ENCODE measurements at places on chromosomes 12 and 14.

DNA sequence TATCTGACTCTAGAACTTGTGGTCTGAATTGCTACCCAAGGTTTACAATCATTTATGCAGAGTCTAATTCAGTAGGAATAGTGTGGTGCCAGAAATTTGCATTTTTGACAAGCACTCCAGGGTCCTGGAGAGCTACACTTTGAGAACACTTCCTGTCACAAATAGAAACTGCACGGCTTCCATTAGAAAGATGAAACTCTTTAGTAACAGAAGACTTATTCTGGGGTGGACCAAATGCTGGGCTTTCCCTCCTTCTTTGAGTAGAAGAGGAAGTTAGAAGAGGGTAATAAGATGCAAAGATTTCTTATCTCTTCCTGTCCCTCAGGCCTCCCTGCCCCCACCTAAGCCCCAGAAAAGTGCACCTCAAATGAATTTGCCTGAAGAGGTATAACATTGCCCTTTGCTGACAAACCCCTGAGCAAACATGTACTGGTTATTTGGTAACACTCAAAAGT is 28.4 kb downstream of the DGLUCY start:
- no peak for DNase-seq

GRCh38 chr12:51529651-51529970 is 61.4 kb upstream of the SCN8A start:
- DNase-seq = no peak

DNA sequence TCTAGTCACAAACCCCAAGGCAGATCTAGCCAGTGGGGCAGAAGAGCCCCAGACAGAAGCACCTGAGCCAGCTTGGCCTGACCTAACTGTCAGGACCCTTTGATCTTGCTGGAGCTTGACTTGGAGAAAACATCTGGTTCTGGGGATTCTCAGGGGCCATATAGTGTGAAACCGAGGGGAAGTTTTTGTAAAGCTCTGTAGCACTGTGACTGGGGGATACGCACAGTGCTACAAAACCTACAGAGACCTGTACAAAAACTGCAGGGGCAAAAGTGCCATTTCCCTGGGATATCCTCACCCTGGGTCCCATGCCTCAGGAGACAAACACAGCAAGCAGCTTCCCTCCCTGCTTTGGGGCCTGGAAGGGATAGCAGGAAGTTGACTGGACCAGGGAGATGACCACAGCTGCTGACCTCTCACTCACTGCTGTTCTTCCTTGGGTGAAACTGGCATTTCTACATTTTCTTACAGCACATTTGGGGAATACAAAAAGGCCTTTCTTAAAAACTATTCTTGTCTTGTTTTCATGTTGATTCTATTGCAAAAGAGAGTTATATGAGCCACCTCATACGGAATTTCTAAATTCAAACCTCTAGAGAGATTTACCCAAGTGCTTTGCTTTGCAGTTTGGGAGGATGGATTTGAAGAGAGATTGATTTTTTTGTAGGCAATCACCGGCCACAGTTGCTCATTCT is 140.0 kb downstream of the DAD1 start:
- no peak for DNase-seq

DNA sequence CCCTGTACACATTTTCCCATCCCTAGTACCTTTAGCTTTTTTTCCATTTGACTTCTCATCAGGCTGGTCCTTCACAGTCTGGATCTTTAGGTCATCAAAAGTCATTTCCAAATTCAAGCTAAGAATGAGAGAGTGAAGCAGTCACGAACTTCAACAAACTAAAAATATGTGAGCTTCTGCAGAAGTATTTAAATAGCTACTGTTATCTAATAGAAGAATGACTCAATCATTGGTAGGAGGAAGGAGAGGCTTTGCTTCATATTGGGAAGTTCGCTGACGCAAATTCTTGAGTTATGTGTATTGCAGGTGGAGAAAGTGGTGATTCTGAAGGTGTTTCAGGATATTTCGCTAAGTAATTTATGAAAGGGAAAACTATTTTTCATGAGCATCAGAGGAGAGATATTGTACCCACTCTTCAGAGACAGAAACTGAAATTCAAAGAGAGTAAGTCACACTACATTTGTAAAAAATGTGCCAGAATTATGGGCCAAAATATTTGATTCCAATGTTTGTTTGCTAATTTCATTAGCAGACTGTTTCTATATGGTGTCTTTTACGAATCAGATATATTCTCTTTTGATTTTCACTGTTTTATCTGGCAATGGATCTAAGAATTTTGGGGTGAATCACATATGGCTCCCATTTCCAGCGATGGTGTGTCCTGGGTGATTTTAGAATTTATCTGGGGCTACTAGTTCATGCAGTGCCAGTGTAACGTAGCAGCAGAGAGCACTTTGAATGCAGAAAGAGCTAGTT is at the start of gene OLR1:
OLR1 (minus strand) TSS at position 160 of the 756 bp plus-strand sequence; CDS start at position 105, 55 bp downstream.
- DNase-seq = no peak

DNA sequence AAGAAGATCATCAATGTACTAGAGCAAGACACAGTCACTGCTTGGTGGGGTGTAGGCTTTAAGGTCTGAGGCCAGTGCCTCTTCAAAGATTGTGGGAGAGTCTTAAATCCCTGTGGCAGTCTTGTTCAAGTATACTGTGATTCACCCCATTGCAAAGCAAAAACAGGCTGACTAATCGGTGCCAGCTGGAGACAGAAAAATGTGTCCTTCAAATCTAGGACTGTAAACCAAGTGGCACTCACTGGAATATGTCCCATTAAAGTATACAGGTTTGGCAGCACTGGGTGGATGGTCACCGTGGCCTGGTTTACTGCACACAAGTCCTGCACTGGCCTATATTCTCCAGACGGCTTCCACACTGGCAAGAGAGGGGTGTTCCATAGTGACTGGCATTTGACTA is 1315.3 kb downstream of the TMEM121 start:
- no peak for DNase-seq

- DNase-seq = peak; percentile 36
Observed at GRCh38 chr12:25200703-25201102, 5.7 kb downstream of the ETFRF1 start.

DNA sequence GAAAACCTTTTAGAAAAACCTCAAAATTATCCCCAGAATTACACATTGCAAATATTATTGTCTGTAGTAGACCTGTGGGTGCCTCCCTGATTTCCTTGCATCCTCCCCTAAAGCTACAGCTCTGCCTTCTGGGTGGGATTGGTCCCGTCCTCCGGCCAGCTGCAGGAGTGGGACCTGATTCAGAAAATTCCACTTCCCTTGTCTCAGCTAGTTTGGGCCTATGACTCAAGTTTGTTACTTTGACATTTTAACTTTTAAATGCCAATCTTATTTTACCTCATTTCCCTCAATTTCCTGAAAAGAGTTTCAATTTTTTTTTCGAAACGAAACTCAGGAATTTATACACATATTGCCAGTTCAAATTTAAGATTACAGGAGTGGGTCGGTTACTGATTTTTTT is 13.2 kb upstream of the SLC41A2 start:
- no peak for DNase-seq

GRCh38 chr12:53985994-53986685 is 1.2 kb downstream of the HOXC10 start:
- DNase-seq = no peak

DNA sequence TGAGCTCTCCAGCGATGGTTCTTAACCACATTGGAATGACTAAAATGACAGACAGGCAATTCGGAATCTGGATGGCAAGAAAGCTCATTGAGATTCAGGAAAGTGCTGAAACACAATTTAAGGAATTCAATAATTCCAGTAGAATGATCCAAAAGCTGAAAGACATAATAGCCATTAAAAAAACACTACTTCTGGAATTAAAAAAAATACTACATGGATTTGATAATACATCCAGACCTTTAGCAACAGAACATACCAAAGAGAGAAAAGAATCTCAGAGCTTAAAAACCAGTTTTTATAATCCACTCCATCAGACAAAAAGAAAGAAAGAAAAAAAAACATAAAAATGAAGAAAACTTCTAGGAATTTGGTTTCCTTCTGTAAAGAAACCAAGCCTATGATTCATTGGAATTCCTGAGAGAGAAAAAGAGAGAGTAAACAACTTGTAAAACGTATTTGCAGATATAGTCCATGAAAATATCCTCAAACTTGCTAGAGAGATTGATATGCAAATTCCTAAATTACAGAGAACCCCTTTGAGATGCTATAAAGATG is 52.8 kb downstream of the SLCO1B1 start:
- DNase-seq = no peak

GRCh38 chr12:23098517-23098916 is 473.5 kb downstream of the ETNK1 start:
- no peak for DNase-seq

GRCh38 chr12:89354612-89355067 is 2.3 kb upstream of the DUSP6 start:
- no peak for DNase-seq

DNA sequence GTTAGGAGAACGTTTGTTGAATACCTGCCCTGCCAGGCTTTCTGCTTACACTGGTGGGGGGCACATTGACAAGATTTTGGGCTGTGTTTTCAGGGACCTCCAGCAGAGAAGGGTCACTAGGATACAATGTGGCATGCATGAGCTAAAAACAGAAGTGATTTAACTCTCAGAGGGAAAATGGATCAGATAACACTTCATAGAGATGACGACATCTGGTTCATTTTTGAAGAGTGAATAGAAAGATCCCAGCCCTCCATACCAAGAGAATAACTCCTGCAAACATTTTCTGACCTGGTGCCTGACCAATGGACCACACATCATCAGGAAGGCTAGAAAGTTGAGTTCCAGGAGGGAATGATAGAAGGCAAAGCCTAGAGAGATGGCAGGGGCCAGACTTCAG is 33.7 kb downstream of the CKB start:
- DNase-seq = no peak

DNA sequence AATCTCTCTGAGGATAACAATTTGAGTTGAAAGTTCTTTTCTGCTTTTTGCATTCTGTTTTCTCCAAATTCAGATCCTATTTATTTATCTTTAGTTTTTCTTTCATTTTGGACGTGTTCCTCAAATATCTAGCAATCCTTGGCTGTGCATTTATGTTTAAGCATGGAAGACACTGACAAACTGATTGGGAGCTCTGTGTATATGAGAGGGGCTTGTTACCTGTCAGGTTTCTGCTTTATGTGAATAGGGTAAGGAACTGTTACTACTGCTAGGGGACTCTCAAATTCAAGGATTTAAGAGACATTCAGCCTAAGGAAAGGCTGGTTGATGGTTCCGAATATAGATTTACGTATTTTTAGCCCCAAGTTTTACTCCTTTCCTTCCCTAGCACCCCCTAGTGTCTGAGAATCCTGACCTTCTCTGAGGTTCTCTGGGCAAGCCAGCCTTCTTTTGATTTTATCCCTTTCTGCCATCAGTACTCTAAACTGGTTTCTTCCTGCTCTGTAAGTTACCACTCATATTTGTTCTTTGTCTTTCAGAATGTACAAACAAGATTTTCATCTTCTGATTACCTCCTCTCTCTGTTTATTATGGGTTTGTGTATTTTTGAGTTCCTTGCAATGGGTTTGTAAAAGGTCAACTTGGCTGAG is 30.5 kb downstream of the YLPM1 start:
- DNase-seq = no peak

DNA sequence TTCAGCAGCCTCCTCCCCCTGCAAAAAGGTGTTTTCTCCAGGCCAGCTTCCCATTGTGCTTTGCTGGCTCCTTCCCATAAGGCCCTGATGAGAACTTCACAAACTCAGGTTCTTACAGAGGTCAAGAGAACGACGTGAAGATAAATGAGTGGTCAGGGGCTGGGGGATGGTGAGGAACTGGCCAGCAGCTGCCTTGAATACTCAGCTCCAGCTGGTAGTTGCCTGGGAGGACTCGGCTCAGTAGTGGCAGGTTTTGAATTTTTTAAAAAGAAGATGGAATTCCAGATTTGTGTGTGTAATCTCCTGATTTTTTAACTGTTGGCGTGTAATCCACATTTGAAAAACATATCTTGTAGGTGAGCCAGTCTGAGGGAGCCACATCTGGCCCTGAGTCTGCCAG is 5.9 kb downstream of the DDX55 start:
- no peak for DNase-seq

DNA sequence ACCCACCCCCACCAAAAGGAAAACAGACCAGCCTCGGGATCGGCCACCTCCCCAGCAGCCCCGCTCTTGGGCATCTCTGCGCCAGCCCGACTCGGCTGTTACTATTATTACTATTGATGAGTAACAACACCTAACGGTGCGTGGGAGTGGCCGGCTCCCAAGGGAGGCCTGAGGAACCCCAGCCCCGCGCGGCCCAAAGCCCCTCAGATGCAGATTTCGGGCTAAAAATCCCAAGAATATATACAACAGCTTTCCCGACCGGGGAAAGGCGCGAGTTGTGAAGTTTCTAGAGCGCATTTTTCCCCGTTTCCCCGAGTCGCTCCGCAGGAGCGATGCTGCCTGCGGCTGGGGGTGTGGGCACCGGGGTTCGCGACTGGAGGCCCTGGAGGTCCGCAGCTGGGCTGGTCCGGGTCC is 565 bp downstream of the NT5DC3 start:
- no peak for DNase-seq

DNA sequence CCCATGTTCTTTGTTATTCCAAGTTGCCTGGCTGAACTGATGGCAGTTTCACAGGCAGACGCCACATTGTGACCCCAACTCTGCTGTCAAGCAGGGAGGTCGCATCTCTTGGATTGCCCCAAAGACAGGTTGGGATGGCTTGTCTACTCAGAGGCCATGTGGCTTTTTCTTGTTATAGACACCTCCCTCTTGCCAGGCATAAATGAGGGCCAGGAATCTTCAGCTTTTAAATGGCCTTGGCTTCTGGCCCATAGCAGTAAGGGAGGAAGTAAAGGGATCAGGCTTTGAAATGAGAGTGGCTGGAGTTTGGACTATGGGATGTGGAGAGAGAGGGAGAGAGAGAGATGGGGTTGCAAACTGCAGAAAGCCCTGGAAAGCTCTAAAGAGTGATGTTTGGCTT is 215.0 kb downstream of the TBX5 start:
- DNase-seq = no peak
